ENCODE measurements at places on chromosomes 13 and 19.

DNA sequence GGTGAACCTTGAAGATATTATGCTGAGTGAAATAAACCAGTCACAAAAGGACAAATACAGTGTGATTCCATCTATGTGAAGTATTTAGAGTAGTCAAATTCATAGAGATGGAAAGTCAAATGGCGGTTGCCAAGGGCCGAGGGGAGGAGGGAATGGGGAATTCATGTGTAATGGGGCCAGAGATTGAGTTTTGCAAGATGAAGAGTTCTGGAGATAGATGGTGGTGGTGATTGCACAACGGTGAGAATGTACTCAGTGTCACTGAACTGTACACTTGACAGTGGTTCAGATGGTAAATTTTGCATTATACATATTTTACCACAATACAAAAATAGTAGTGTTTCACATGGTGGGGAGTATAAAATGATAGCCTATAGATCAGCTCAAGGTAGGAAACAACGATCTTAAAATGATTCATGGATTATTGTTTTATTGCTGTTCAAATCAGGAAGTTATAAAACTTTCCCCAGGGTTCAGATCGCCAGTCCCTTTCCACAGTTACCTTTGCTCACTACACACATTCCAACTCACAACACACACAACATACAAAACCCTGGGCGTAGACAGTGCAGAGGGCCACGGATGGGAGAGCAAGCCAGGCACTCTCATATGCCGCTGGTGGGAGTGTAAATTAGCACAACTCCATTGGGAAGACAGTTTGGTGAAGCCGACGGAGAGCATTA lies 219.9 kb downstream of the ZIC5 start:
- DNase-seq: no peak

- no peak for DNase-seq
Observed at GRCh38 chr13:49300739-49301589, 53.2 kb downstream of the CDADC1 start.

DNA sequence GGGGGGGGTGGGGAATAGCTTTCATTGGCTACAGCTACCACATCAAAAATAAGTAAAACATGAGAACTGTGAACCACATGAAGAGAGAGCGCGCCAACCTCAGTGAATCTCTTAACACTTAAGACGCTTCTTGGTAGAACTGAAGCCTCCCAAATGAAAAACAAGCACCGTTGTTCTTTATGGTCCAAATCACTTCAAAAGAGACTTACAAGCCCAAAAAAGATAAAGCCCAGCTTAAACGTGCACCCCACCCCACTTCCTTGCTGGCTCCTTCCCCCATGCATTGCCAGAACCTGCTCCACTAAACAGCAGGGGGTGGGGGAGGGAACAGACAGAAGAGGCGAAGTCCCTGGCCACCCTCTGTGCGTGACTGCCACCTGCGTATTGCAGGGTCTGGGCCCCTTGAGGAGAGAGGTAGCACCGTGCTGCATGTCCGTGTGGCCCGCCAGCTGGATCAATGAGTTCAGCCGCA lies 479.1 kb downstream of the FOXO1 start:
- DNase-seq: no peak

GRCh38 chr19:47423203-47423882 lies 4.0 kb upstream of the MEIS3 start:
- no peak for DNase-seq

- DNase-seq: no peak
Observed at GRCh38 chr19:16778796-16779411, 50.3 kb upstream of the SIN3B start.

DNA sequence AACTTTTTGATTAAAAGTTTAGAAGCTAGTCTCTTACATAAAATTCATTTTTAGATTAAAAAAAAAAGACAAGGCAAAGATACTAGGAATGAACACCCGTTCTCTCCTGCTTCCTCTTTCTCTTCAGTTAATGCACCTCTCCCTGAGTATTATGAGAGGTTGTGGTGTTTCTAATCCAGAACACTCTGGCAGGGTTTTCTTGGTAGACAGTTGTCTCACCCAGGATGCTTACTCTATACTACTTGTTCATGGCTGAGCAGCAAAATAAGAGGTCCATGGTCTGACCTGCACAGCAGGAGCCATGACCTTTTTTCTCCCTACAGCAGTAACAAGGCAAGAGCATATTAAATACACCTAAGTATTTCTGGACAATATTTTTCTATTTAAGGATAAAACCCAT lies 62.0 kb downstream of the MICU2 start:
- no peak for DNase-seq
